ENCODE measurements at places on chromosomes 16 and 17.

DNA sequence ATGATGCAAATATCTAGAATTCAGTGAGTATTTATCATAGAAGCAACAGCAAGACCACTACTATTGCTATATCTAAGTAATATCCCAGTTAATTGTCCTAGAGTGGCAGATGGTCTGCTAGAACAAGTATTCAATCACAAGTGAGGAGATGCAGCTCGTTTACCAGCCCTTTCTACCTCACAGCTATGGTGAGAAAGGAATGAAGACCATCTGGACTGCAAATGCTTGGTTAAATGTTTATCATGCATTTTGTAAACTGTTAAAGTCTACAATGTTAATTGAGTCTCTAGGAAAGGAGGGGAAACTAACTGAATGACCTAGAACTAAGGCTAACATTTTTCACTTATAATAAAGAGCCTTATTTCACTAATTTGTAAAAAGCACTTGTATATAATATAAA lies 52.5 kb downstream of the CNOT1 start:
- DNase-seq: no peak

- no peak for DNase-seq
These were observed 671 bp downstream of the DGKE start for GRCh38 chr17:56834380-56835263.

DNA sequence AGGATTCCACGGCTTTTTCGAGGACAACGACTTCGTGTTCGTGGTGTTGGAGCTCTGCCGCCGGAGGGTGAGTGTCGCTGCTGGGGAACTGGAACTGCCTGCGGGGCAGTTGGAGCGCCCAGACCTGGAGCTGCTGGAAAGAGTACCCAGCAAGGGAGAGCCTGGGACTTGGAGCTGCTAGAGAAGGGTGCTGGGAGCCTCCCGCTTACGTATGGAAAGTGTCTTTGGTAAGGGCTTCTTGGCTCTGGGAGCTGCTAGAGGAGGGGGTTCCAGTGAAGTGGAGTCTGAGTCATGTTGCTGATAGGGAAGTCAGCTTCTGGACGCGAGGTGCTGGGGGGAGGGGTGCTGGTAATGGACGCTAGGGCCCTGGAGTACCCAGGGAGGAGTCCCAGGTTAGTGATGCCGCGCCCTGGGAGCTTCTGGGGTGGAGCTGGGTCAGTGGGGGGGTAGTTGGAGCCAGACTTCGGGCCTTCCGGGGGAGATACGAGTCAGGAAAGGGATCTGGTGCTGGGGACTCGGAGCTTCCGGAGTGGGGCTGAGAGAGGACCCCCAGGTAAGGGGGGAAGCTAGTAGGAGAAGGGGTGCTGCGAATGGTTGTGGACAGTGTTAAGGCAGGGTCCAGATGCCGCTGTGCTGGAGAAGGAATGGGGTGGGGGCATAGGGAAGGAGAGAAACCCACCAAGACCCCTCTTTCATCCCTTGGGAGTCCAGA lies 741 bp downstream of the PLK1 start:
- DNase-seq: no peak

- DNase-seq: no peak
These were observed 87.8 kb downstream of the WNT3 start for GRCh38 chr17:46730679-46731078.

GRCh38 chr16:84888450-84888849 lies 68.7 kb downstream of the CRISPLD2 start:
- no peak for DNase-seq

GRCh38 chr17:28724500-28725165 lies 1.4 kb downstream of the TLCD1 start:
- DNase-seq: no peak

GRCh38 chr16:30087181-30087898 lies 4.4 kb downstream of the TBX6 start:
- no peak for DNase-seq

GRCh38 chr16:10154389-10154788 lies 27.8 kb downstream of the GRIN2A start:
- no peak for DNase-seq

DNA sequence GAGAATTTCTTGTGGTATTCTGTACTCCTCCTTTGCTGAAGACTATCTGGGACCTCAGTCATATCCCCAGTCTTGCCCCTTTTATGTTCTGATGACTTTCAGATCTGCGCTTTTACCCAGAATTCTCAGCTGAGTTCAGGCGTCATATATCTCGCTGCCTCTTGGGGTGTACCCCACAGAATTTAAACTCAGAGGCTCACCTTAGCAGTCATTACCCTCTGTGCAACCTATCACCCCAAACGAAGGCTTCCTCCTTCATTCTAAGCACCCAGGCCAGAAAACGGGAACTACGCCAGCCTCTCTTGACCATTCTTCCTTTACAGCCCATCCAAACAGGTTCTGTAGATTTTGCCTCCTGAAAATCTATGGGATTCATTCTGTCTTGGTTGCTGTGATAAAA lies 574.8 kb upstream of the C16orf82 start:
- no peak for DNase-seq

- no peak for DNase-seq
These were observed 8.9 kb downstream of the ADAD2 start for GRCh38 chr16:84199861-84200260.

GRCh38 chr16:87635541-87636049 lies 33.3 kb downstream of the JPH3 start:
- DNase-seq: no peak

GRCh38 chr16:16096121-16096857 lies 127.0 kb downstream of the ABCC6 start:
- no peak for DNase-seq

GRCh38 chr17:59621771-59622170 lies 2.1 kb downstream of the CLTC start:
- no peak for DNase-seq

GRCh38 chr17:32277284-32277683 lies 11.7 kb downstream of the RHBDL3 start:
- no peak for DNase-seq

- no peak for DNase-seq
These were observed 224.8 kb upstream of the TNRC6C start for GRCh38 chr17:77733576-77734296.

DNA sequence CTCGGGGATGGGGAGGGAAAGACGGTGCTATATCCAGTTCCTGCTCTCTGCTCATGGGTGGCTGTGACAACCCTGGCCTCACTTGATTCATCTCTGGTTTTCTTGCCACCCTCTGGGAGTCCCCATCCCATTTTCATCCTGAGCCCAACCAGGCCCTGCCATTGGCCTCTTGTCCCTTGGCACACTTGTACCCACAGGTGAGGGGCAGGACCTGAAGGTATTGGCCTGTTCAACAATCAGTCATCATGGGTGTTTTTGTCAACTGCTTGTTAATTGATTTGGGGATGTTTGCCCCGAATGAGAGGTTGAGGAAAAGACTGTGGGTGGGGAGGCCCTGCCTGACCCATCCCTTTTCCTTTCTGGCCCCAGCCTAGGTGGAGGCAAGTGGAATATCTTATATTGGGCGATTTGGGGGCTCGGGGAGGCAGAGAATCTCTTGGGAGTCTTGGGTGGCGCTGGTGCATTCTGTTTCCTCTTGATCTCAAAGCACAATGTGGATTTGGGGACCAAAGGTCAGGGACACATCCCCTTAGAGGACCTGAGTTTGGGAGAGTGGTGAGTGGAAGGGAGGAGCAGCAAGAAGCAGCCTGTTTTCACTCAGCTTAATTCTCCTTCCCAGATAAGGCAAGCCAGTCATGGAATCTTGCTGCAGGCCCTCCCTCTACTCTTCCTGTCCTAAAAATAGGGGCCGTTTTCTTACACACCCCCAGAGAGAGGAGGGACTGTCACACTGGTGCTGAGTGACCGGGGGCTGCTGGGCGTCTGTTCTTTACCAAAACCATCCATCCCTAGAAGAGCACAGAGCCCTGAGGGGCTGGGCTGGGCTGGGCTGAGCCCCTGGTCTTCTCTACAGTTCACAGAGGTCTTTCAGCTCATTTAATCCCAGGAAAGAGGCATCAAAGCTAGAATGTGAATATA lies 4.8 kb upstream of the LASP1NB start:
- DNase-seq: no peak

GRCh38 chr17:8728971-8729370 lies 15.7 kb downstream of the CCDC42 start:
- DNase-seq: no peak

DNA sequence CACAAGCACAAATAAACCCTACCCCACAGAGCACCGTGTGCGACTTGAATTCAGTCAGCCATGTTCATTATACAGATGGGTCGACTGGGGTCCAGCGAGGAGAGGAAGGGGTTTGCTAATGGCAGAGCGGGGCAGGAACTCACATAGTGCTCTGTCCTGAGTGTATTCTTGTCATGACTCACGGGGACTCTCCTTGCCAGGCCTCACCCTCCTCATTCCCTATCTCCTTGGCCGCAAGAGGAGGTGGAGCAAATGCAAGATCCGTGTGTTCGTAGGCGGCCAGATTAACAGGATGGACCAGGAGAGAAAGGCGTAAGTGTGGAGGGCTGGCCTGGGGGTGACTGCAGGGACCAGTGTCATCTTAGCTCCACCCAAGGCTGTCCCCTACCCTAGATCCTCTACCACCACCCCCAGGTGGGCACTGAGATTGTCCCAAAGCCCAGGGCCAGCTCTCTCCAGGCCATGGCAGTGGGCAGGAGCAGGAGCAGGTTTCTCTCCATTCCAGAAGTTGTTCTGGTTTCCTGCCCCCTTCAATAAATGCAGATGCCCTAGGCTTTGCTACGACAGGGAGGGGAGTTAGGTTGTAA lies 29.4 kb downstream of the SLC12A3 start:
- DNase-seq: no peak

- no peak for DNase-seq
These were observed 840 bp downstream of the ADCY7 start for GRCh38 chr16:50267151-50267631.

- no peak for DNase-seq
These were observed 48.4 kb upstream of the DOC2B start for GRCh38 chr17:229709-230394.

DNA sequence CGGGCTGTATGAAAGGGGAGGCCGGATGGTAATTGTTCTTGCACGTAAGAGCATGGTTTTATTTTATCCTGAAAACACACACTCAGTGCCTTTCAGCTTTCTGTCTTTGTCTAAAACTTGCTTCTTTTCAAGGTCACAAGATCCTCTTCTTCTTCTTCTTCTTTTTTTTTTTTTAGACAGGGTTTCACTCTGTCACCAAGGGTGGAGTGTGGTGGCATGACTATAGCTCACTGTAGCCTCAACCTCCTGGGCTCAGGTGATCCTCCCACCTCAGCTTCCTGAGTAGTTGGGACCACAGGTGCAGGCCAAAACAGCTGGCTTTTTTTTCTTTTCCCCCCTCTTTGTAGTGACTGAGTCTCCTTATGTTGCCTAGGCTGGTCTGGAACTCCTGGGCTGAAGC lies 15.9 kb upstream of the ZNF629 start:
- no peak for DNase-seq

DNA sequence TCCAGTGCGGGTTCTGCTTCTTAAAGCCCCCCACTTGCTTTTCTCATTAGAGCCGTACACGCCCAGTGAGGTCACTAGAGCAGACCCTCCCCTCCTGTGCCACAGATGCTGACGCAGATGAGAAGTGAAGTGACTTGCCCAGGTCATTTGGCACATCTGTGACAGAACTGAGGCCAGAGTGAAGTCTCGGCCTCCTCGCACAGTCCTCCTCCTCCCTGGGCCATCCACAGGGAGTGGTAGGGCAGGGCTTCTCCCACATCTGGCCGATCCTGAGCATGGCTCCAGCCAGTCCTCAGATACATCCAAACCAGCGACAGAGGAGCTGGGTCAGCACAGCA lies 15.3 kb upstream of the TBX2 start:
- no peak for DNase-seq

GRCh38 chr17:71934520-71934919 lies 186.3 kb upstream of the SOX9 start:
- no peak for DNase-seq

DNA sequence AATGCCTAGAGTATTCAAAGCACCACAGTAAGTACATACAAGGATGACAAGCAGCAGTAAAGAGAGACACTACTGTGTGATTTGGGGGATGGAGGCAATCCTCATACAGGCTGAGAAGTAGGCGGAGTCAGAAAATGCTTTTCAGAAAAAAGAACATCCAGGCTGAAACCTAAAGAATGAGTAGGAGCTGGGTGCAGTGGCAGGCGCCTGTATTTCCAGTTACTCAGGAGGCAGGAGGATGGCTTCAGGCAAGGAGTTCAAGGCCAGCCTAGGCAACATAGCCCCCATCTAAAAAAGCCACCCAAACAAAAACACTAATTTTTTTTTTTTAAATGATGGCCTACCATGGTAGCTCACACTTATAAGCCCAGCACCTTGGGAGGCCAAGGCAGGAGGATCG lies 10.3 kb downstream of the KANSL1 start:
- no peak for DNase-seq

GRCh38 chr16:82655072-82655714 lies 28.4 kb downstream of the CDH13 start:
- no peak for DNase-seq

DNA sequence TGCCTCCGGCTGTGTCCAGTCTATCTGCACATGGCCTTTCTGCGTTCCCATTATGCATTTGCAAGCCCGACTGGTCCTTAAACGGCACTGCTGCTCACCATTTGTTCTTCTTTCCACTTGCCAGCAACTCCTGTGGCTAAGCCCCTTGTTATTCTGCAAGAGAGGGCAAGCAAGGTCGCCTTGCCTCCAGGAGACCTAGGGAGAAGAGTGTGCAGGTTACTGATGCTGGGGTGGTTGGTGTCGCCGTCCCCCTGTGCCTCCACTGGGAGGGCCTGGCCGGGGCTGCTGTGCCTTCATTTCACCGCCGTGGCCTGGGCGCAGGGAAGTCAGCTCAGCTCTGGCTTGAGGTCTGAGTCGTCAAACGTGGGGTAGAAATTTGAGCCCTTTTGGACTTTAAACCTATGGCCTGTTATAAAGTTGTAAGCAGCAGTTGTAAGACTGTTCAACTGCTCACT lies 12.7 kb downstream of the SLC6A4 start:
- DNase-seq: no peak

DNA sequence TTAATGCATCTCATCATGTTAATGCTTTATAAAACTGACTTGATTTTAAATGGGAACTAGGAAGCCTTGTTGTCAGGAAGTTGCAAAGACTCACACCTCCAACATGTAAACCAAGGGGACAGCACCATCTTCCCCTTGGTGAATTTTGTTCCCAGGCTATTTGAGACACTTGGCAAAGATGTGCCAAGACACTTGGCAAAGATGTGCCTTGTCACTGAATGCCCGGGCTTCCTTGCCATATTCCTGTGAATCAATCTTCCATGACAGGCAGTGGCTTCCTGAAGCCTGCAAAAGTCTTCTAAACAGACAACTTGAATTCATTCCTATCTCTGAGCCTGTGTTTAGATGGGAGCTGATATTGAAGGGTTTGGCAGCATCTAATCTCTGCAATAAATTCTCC lies 465.4 kb upstream of the C16orf82 start:
- no peak for DNase-seq

DNA sequence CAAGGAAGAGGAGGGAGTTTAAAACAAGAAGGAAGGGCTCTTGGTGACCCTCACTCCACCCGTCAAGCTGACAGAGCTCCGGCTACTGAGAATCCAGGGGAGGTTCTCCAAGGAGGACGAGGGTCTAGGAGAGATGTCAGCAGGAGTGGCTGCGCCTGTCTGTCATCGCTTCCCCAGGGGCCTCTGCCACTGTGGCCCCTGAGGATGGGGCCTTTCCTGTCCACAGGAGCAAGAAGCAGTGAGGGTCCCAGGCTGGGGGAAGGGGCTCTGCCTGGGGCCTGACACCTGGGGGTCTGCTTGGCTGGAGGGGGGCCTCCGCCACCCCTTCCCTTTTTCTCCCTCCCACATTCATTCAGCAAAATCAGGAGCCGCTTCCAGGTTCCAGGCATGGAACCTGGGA lies 66.5 kb upstream of the TNRC6C start:
- DNase-seq: no peak

All from iPS DF 6.9 (cell line).